ENCODE measurements at places on chromosomes 7 and 10. TPM values are rescaled to one million over a fixed set of nuclear protein-coding genes. Genes with fewer than 3 reads are reported as not detected.
A peak's percentile ranks its signal among the peaks of the same experiment; 100 is the strongest.

The CELF2 gene
- total RNA-seq = 157 TPM

- H3K27me3 ChIP-seq = no peaks in the 10 kb centered on the region
- H3K4me3 ChIP-seq = no peak overlapping the region
- no peaks in the 10 kb centered on the region for H3K36me3 ChIP-seq
- H3K4me1 ChIP-seq = no peaks in the 10 kb centered on the region
- no peak overlapping the region for H3K27ac ChIP-seq
Measured at GRCh38 chr7:148011753-148012152, 578.8 kb upstream of the C7orf33 start.

GRCh38 chr7:122056977-122057376 is 87.1 kb downstream of the AASS start:
- no peak overlapping the region for H3K27ac ChIP-seq
- H3K4me3 ChIP-seq = no peak overlapping the region
- H3K4me1 ChIP-seq = no peaks in the 10 kb centered on the region
- H3K36me3 ChIP-seq = no peaks in the 10 kb centered on the region
- DNase-seq = no peak
- H3K27me3 ChIP-seq = no peaks in the 10 kb centered on the region

DNA sequence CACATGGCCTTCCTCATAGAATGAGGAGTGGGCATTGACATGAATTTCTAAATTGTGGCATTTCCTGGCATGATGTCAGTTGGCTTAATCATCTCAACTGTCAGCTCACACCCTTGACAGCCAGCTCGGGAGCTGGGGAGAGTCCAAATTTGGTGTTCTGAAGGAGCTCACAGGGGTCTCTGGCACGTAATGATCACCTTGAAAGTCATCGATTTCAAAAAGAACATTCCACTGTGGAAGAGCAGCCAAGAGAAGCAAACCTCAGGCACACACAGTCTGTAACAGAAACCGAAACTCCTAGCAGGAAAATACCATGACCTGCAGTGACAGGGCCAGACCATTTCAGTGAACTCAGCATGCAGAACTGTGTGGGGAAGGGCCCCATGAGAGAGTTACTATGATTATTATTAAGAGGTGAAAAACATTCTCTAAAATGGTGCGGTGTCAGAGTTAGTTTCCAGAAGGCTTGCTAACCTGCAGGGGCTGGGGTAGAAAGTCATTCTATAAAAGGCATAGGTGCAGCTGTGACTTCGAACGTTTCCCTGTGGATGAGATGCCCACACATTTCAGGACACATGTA is 26.4 kb upstream of the KLF6 start:
- H3K4me3 ChIP-seq = peak overlapping the region; percentile 19
- H3K4me1 ChIP-seq = peaks cover 33% of the 10 kb centered on the region
- no peaks in the 10 kb centered on the region for H3K27me3 ChIP-seq
- H3K27ac ChIP-seq = peak overlapping the region; percentile 98
- H3K36me3 ChIP-seq = no peaks in the 10 kb centered on the region

DNA sequence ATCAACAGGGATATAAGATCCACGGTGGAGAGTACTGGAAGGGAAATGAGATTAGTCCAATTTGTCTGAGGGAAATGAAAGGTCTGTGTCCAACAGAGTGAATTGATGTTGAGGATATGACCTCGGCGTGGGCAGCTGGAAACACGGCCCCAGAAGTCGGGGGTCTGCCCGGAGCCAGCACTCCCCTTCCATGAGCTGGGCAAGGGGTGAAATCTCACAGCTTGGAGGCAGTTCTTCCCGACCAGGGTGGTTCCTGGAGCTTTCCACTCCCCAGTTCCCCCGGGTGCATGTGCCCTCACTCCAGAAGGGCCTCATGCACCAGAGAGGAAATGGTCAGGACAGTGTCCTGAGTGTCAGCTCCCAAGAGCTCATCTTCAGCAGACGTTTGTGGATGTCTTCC is 264.7 kb upstream of the PPP2R2D start:
- H3K27me3 ChIP-seq = no peaks in the 10 kb centered on the region
- no peaks in the 10 kb centered on the region for H3K36me3 ChIP-seq
- H3K27ac ChIP-seq = no peak overlapping the region

GRCh38 chr7:1694611-1695511 is 24.8 kb downstream of the ELFN1 start:
- H3K27me3 ChIP-seq = no peaks in the 10 kb centered on the region
- no peaks in the 10 kb centered on the region for H3K4me1 ChIP-seq
- DNase-seq = no peak
- no peak overlapping the region for H3K27ac ChIP-seq
- H3K4me3 ChIP-seq = no peak overlapping the region
- no peaks in the 10 kb centered on the region for H3K36me3 ChIP-seq

DNA sequence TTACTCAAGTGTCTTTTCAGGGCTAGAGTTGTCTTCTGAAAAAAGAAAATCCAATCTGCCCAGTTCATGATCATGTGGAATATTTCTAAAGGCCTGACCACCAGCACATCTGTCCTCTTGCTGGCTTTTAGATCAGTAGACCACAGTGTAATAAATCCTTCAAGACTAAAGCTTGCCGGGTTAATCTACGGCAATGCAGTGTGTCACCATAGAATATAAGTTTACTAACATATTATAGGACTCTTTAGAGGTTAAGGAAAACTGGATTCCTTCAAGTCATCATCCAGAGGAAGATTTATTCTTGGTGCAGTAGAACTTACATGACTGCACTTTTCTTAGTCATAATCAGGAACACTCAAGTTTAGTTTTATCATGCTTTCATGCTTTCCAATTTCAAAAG is 349.5 kb downstream of the SEMA3D start:
- H3K4me3 ChIP-seq = no peak overlapping the region
- H3K27ac ChIP-seq = no peak overlapping the region
- H3K27me3 ChIP-seq = no peaks in the 10 kb centered on the region
- DNase-seq = no peak
- no peaks in the 10 kb centered on the region for H3K4me1 ChIP-seq

GRCh38 chr10:113736576-113736975 is 14.9 kb upstream of the PLEKHS1 start:
- DNase-seq = no peak
- no peaks in the 10 kb centered on the region for H3K36me3 ChIP-seq
- H3K27me3 ChIP-seq = no peaks in the 10 kb centered on the region
- no peak overlapping the region for H3K27ac ChIP-seq
- no peaks in the 10 kb centered on the region for H3K4me1 ChIP-seq

DNA sequence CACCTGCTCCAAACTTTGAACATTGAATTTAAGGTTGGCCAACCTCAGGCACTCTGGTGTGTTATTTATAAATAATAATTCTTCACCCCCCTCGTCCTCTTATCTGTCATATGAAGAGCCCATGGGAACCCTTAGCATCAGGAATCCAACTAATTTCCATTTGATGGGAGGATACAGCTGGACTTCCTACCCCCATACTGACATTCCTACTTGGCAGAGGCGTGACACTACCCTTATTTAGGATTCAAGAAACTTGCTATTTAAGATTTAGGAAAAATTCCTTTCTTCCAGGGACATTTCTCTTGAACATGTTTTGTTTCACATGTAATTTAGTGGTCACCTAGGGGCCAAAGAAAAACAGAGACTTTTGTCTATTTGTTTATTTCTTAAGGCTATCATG is 171.9 kb upstream of the NRP1 start:
- H3K27me3 ChIP-seq = peaks cover 4% of the 10 kb centered on the region
- H3K27ac ChIP-seq = no peak overlapping the region
- no peaks in the 10 kb centered on the region for H3K36me3 ChIP-seq
- DNase-seq = no peak
- H3K4me1 ChIP-seq = no peaks in the 10 kb centered on the region
- no peak overlapping the region for H3K4me3 ChIP-seq

The GLCCI1 gene
- 38.0 TPM for total RNA-seq

The CNPY1 gene
- not detected for total RNA-seq

The LIPN gene
- total RNA-seq = not detected

DNA sequence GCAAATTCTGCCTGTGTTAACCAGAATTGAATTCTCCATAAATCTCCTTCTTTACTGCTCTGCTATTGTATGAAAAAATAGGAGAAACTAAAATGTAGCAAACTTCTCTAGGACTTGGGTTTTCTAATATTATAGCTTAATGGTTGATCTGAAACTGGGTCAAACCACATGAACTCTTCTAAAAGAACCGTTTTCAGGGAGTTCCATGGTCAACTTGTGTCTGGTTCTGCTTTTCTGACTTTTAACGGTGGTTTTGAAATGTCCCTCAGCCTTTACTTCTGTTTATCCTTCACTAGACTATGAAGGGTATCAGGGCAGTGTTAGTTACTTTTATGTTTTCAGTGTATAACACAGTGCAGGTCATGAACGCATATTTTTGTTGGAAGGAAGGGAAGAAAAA is 242.2 kb downstream of the TSPAN12 start:
- H3K27me3 ChIP-seq = no peaks in the 10 kb centered on the region
- H3K36me3 ChIP-seq = no peaks in the 10 kb centered on the region
- DNase-seq = no peak
- no peaks in the 10 kb centered on the region for H3K4me1 ChIP-seq

- no peaks in the 10 kb centered on the region for H3K36me3 ChIP-seq
- peaks cover 6% of the 10 kb centered on the region for H3K27me3 ChIP-seq
- no peak overlapping the region for H3K27ac ChIP-seq
- H3K4me3 ChIP-seq = no peak overlapping the region
- no peak for DNase-seq
Measured at GRCh38 chr10:13445656-13446400, 83.0 kb downstream of the BEND7 start.

GRCh38 chr10:128125416-128125943 is 743 bp downstream of the MKI67 start:
- DNase-seq = no peak
- H3K27me3 ChIP-seq = peaks cover 17% of the 10 kb centered on the region
- no peak overlapping the region for H3K27ac ChIP-seq
- peak overlapping the region; percentile 73 for H3K4me3 ChIP-seq
- no peaks in the 10 kb centered on the region for H3K36me3 ChIP-seq

DNA sequence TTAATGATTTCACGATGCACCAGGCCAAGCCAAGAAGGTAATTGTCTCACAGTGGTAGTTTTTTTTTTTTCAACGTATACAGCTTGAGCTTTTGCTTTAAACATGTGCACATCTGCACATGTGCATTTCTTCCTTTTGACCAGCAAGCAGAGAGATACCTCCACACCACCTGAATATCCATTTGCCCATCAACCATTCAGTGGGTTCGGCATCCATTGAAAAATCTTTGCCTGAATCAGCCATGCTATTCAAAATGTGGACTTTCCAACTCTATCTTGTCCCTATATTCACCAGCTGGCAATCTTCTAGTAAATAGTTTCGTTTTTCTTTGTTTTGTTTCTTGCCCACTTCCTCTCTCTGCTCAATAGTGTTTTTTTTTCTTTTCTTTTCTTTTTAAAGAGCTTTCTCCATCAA is 7.7 kb upstream of the TRA2A start:
- H3K36me3 ChIP-seq = no peaks in the 10 kb centered on the region
- peak overlapping the region; percentile 73 for H3K27ac ChIP-seq
- H3K4me1 ChIP-seq = peaks cover 19% of the 10 kb centered on the region
- no peaks in the 10 kb centered on the region for H3K27me3 ChIP-seq
- no peak for DNase-seq
- H3K4me3 ChIP-seq = no peak overlapping the region

GRCh38 chr7:81684514-81685269 is 85.2 kb downstream of the HGF start:
- no peaks in the 10 kb centered on the region for H3K36me3 ChIP-seq
- no peak overlapping the region for H3K27ac ChIP-seq
- no peak overlapping the region for H3K4me3 ChIP-seq
- no peaks in the 10 kb centered on the region for H3K27me3 ChIP-seq
- H3K4me1 ChIP-seq = no peaks in the 10 kb centered on the region

DNA sequence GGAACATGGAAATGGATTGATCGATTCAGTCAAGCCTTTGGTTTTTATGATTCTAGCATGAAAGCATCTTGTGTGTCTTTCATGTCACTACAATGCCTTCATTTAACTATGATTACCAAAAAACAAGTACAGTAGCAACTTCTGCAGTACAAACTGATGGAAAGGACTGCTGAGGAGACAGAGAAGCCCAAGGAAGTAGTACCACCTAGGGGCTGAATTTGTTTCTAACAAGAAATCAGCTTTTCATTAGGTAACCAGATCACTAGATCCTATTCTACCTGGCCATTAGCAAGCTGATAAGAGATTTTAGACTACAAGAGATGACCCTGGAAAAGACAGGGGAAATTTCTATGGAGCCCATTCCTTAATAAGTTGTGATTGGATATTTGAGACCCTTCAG is 3.2 kb upstream of the IFIT1 start:
- no peaks in the 10 kb centered on the region for H3K27me3 ChIP-seq
- DNase-seq = no peak
- no peaks in the 10 kb centered on the region for H3K36me3 ChIP-seq
- no peak overlapping the region for H3K27ac ChIP-seq

The SYCE1 gene
- total RNA-seq = 0.32 TPM

Data from T-cell (primary cell).